ENCODE measurements at places on chromosomes 12 and 14.

- DNase-seq: no peak
Measured at GRCh38 chr12:84276215-84276614, 636.4 kb downstream of the SLC6A15 start.

DNA sequence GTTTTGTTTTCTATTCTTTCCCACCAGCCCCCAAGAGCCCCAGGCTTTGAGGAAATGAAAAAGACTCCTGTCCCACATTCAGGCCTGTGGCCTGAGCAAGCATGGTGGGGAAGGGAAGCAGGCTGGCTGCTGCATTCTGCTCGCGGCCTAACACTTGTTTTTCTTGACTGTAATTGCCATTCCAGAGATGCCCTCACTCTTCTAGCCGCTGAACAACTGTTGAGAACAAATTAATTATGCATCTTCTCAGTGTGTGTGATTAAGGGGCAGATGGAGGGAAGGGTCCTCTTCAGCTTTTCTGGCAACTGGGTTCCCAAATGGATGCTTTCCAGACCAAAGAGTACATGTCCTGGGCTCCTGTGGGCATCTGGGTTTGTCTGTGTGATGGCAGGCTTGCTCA is 43.3 kb downstream of the ADCK1 start:
- no peak for DNase-seq

- DNase-seq: no peak
Measured at GRCh38 chr12:123986374-123986965, 13.5 kb downstream of the ZNF664 start.

DNA sequence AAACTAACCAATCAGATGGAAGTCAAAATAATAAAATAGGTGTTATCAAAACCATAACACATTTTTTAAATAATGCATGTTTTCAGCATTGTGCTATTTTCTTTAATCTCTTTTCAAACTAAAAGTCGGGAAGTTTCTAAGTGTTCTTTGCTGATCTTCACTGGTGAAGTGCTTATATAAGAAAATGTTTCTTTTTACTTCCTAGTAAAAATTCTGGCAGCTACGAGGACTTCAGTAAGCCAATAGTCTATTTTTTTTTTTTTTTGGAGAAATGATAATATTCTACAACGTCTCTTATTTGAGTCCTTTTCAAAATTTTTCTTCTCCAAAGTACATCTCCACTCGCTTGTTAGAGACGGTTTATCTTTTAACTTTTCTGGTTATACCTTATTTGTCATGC is 448.0 kb downstream of the SLC6A15 start:
- DNase-seq: no peak

- DNase-seq: no peak
Measured at GRCh38 chr12:53389702-53390101, 9.7 kb downstream of the SP1 start.

DNA sequence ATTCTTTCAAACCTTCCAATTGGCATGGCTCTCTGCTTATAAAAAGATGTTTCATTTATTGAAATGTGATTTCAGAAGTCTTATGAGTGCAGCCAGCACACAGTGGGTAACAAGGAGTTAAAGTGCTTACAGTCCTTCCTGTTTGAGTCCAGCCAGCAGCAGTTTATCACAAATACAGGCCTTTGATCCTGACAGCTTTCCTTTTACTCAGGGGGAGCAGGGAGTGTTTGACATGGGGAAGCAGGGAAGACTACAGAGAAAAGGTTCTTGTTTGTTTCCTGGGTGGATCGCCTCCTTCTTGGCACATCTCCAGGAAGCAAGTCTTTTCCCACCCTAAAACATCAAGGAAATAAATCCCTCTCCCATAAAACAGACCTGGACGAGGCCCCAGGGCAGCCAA is 216.1 kb downstream of the MSRB3 start:
- no peak for DNase-seq

- no peak for DNase-seq
Measured at GRCh38 chr12:65885312-65885711, 61.0 kb downstream of the HMGA2 start.

DNA sequence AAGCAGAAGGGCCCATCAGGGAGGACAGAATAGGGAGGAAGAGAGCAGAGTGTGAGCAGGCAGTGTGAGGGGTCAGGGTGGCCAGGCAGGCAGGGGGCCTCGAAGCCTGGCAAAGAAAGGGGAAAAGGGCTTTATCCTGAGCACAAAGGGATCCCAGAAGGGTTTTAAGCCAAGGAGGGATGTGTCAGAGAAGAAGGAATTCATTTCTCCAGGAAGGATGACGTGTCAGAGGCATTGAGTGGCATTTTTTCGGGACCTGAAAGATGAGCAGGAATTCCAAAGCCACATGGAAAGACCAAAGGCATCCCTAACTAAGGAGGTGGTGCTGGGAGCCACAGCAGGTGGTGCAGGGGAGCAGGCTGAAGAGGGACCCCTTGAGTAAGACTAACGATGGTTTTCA is 132.1 kb downstream of the DICER1 start:
- DNase-seq: no peak

DNA sequence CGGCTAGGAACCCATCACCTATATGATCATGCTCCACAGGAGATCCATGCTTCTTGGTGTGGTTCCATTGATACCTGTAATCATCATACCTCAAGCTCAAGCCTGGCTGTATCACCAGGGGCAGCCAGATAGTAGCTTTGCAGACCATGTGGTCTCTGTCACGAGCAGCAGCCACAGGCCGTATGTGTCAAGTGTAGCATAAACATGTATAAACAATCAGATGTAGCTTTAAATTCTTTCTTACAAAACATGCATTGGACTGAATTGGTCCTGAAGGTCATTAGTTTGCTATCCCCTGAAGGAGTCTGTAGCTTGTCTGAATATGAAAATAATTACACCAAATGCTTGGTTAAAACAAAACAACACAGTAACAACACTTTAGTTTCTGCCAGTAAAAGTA is 1223.2 kb upstream of the TMEM132C start:
- no peak for DNase-seq

DNA sequence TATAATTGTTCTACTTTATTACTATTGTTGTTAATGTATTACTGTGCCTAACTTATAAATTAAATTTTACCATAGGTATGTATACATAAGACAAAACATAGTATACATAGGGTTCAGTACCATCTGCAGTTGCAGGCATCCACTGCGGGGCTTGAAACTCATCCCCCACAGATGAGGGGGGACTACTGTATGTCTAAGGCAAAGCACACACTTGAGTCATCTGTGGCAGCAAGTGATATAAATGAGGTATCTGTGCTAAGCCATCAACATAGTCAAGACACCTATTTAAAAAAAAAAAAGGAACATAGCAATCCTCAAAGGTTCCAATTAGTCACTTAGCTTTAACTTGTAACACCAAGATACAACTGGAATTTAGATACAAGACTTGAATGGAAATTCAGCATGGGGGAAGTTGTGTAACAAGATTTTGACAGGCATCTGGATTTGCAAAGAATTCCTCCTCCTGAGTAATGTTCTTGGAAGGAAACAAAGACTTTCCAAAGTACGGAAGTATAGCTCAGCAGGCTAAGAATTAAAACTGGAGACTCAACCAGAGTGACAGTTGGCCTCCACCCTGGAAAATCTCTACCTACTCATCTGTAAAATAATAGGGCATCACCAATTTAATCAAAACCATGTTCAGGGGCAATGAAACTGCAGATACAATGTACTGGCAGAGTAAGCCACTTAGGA is 14.9 kb downstream of the DCAF5 start:
- DNase-seq: no peak

GRCh38 chr14:95313190-95313589 is 6.5 kb downstream of the CLMN start:
- no peak for DNase-seq

DNA sequence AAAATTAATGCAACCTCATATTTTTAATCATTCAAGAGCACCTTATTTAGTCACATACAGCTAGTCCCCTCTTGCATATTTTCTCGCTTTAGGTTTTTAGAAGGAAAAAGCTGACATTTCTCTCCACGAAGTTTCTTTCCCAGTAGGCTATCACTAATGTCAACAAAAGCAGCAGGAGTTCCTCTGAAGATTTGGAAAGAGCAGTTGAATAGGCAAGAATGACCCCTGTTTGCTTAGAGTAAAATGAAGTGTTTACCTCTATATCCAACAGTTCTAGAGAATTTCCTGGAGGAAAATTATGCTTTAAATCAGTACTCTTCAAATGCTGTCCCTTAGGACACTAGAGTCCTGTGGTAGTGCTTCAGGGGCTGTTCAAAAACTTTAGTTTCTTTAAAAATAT is 188.1 kb upstream of the PRKD1 start:
- DNase-seq: no peak

All from GM20000 (cell line).